ENCODE measurements at places on chromosomes 2 and 18. TPM values are rescaled to one million over a fixed set of nuclear protein-coding genes. Genes with fewer than 3 reads are reported as not detected.

AQP12B gene
- total RNA-seq: not detected

GPR45 gene
- total RNA-seq: not detected

NT5C1B gene
- not detected for total RNA-seq

HNMT gene
- total RNA-seq: 0.60 TPM

FAM117B gene
- total RNA-seq: 22.8 TPM

DNAJC5G gene
- total RNA-seq: not detected

CLEC4F gene
- not detected for total RNA-seq

PDE1A gene
- not detected for total RNA-seq

RGPD3 gene
- total RNA-seq: 0.21 TPM

SP140L gene
- 64.7 TPM for total RNA-seq

DNA sequence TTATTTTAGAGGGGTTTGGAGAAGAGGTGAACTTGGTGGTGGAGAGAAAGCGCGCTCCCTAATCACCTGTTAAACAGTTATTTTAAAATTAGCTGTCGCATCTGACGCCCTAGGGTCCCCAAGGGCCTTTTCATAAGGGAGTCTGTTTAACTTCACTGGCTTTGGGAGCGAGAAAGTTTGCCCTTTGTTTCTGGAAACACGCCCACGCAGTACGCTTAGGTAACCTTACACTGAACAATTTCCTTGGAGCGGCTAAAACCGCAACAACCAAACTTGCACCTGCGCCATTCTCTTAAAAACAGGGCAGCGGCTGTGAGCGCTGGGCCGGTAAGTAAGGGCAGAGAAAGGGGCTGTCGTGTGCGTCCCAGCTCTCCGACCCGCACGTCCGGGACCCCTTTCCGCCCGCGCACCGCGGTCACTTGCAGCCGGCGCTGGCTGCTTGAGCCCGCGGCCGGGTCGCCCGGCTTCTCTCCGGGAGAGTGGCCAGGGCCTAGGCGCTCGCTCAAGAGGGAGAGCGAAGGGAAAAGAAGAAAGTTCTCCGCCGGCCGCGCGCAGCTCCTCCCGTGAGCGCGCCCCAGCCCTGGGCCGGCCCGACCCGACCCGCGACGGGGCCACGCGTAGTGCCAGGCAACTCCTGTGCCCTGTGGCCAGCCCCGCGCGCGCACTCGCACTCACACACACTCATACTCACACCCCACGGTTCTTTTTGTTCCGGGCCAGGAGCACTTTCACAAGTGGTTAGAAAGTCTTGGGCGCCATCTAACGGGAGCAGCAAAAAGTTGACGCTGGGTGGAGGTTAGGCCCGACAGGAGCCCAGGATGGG lies 19.2 kb downstream of the POU3F3 start:
- no peak for DNase-seq

- DNase-seq: no peak
These were observed 926 bp downstream of the NDUFV2 start for GRCh38 chr18:9103376-9103873.

DNA sequence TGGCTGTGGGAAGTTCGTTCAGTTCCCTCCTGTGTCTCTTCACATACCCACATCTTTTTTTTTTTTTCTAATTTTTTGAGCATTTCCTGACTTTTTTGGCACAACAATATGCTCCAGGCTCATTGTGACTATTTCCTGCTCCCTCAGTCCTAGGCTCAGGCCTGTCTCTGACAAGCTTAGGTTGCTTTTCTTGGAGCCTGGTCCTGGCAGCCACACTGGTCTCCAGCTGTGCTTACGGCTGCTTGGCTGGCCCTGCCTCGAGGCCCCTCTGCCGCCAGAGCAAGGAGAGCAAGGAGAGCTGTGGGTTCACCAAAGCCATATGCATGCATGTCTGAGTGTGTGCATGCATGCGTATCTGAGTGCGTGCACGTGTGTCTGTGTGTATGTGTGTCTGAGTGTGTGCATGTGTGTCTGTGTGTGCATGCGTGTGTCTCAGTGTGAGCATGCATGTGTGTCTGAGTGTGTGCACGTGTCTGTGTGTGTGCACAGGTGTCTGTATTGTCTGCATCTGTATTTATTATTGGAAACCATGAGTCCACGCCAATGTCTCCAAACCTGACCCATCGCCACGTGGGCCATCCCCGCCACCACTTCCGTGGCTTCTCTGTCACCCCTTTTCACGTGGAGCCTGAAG lies 766.1 kb upstream of the SALL3 start:
- DNase-seq: no peak

DNA sequence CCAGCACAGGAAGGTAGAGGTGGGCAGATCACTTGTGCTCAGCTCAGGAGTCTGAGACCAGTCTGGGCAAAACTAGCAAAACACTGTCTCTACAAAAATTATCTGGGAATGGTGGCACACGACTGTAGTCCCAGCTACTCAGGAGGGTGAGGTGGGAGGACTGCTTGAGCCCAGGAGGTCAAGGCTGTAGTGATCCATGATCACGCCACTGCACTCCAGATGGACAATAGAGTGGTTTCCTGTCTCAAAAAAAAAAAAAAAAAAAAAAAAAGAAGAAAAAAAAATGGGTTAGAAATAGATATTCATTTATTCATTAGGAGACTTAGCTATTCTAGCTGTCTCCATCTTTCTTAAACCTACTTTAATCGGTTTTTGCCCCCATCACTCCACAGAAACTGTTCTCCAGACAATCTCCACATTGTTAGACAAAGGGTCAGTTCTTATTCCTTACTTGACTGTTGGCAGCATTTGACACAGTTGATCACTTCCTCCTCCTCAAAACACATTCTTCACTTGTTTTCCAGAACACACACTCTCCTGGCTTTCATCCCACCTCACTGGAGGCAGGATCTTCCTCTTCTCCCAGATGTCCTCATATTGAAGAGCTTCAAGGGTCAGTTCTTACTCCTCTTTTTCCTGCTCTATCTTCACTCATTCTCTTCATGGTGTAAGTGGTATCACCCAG lies 103.1 kb downstream of the DTNB start:
- DNase-seq: no peak

GRCh38 chr2:239246723-239247122 lies 154.1 kb downstream of the HDAC4 start:
- no peak for DNase-seq

DNA sequence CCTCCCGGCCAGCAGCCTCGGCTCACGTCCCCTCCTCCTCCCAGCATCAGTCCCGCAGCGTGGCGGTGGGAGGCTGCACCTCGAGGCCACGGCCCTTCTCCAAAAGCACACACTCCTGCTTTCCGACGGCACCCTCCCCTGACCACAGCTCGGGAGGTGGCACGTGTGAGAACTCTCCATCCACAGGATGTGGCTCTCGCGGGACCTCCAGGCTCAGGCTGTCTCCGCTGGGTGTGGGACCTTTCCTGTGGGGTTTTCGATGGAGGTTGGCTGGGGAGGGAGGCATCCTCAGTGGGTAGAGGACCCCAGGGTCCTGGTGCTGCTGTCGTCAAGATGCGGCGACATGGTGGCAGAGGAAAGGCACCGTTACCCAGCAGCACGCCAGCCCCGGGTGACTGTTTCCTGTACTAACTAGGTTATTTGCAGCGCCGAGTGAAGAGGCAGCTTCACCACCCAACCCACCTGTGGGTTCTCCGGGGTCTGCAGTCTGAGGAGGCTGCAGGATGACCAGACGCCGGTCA lies 42.8 kb upstream of the KCNG2 start:
- DNase-seq: no peak

- no peak for DNase-seq
These were observed 30.7 kb upstream of the PPM1B start for GRCh38 chr2:44137872-44138551.

DNA sequence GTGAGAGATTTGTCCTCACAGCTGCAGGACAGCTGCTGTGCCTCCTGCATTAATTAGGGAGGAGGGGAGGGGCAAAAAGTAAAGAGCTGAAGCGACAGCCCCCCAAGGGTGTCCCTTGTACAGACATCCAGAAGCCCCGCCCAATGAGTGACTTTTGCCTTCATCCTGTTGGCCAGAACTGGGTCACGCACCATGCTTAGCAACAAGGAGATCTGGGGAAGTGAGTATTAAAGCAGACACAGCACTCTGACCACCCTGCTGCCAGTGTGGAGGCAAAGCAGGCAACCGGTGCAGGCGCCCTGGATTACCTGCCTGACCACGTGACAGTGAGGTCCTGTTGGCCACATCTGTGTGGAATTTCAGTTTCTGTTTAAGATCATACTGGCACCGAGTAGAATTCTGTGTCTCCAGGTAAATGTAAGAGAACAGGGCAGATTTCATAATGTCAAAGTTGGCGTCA lies 21.5 kb upstream of the BIN1 start:
- no peak for DNase-seq

DNA sequence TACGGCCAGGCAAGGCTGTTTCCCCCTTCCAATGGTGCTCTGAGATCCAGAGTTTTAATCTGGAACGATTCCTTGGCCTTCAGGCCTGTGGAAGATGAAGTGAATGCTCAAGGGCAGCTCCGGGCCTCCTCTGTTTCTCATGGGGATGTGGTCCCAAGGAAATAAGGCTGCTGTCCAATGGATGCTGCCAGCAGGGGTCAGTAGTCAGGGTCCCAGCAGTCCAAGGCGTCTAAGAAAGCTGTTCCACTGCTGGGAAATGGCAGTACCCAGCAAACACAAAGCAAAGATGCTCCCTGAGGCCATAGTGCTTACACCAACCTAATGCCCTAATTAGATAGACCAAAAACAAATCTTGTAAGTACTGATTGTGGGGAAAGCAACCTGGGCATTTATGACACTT lies 12.5 kb downstream of the NMS start:
- DNase-seq: no peak

DNA sequence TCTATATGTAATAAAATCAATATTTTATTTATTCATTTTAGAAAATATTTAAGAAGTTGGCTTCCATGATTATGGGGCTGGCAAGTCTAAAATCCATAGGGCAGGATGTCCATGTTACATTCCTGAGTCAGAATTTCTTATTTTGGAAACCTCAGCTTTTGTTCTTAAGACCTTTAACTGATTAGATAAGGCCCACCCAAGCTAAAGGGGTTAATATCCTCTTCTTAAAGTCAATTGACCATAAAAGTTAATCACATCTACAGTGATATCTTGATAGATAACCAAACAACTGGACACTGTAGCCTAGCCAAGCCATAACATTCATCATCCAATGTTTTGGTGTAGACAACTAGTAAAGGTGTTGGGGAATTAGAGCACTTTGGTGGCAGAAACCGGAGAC lies 1035.4 kb upstream of the ZEB2 start:
- DNase-seq: no peak

- DNase-seq: no peak
These were observed 807.5 kb downstream of the MBD2 start for GRCh38 chr18:53417003-53417402.

DNA sequence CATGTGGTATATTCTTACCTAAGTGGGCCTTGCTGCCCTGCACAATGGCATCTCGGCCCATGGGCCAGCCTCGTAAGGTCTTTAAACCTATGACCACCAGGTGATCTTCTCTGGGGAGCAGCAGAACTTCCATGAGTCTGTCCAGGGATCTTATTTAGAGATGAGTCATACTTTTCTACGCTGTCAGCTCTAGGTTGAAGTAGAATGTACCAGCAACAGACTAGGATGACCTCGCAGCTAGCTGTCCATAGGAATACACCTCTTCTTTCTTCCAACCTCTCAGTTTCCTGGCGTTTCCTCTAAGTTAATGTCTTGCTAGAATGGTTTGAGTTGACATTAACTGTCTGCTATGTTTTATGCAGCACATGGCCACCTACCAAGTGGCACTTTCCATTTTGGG lies 15.6 kb upstream of the CXCR4 start:
- no peak for DNase-seq

GRCh38 chr18:49161627-49162026 lies 210.9 kb upstream of the SMAD7 start:
- DNase-seq: no peak

All from T-helper 17 cell (primary cell).